ENCODE measurements at places on chromosomes 6 and 20. TPM values are rescaled to one million over a fixed set of nuclear protein-coding genes. Genes with fewer than 3 reads are reported as not detected.

GRCh38 chr20:49278818-49279676, 1.2 kb upstream of the ZNFX1 start:
- no peak for DNase-seq

DNA sequence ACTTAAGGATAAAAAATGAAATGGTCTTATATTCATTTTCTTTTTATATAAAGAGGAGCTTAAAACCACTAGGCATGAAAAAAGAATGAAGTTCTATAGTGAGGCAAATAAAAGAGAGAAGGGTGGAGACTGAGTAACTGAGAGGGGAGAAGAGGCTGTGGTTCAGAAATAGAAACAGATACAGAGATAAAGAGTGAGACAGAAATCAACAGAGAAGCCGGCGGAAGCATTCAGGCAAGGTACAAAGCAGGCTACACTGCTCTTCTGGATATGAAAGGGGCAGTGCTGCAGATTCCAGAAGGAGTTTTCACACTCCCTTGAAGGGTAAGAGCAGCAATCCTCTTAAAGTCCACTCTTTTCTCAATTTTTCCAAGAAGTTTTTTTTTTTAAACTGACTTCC, 29.9 kb downstream of the NFATC2 start:
- DNase-seq = no peak

DNA sequence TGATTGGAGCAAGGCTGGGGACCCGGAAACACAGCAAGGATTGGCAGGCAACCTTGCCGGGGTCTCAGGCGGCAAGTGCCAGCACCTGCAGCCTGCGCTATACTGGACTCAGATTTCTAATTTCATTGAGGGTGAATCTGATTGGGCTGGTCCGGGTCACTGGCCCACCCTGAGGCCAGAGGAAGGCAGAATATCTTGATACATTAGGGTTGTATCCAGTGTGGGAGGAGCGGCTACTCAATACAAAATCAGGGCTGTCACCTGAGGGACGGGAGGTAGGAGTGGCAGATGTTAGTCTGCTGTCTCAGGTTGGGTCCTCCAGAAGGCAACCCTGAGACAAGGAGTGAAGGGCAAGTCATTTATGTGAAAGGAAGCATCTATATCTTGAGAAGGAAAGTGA, 40.7 kb downstream of the BFSP1 start:
- no peak for DNase-seq

DNA sequence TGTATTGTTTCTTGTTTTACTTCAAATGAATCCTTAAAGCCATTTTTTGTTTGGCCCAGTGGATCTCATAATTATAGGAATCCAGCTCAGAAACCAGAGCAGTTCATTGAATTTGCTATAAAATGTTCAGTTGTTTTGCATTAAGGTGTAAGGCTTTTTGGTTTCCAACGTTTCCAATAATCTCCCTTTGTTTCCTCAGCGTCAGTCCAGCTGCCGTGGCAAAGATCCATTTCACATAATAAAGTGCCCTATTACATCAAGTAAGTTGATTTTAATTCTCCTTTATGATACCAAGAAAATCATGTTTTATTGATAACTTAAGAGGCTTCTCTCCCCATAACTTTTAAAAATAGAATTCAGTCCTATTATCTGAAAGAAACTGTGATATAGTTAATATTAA, 472.6 kb downstream of the UTRN start:
- DNase-seq = no peak

DNA sequence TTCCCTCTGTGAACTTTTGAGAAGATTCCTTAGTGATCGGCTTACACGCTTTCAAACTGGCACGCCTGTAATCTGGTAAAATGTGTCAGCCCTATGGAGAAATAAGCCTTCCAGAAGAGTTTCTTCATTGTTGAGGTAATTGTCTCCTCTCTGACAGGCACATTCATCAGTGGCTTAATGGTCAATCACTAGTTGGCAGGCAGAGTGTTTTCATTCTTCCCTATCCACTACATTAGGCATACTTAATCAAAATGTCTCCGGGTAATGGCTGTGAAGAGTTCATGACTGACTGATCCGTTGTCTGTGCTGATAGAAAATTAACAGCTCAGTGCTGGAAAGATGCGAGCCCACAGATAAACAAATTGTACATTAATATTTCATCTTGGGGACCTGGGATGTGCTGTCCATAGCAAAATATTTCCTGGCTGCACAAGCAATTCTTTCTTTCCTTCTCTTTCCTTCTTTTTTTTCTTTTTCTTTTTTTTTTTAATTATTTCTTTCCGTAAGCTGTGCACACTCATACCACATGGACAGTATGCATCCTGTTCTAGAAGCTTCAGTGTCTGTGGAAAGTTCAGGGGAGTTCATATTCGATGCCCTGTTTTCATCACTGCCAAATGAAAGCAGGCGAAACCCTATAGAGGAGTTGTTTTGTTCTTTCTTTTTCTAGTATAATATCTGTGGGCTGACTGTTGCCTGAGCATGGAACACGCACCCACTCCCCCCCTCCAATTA, 31.4 kb downstream of the TSHZ2 start:
- DNase-seq = no peak

- no peak for DNase-seq
Measured at GRCh38 chr6:114524081-114524480, 181.3 kb upstream of the HS3ST5 start.

GRCh38 chr20:24135781-24136180, 147.2 kb upstream of the GGTLC1 start:
- DNase-seq = no peak

GRCh38 chr6:10411131-10411970, 3.5 kb downstream of the TFAP2A start:
- no peak for DNase-seq

- no peak for DNase-seq
Measured at GRCh38 chr6:21610341-21610740, 16.8 kb downstream of the SOX4 start.

- no peak for DNase-seq
Measured at GRCh38 chr6:134730013-134730412, 219.9 kb downstream of the ALDH8A1 start.

- DNase-seq = no peak
Measured at GRCh38 chr6:137759624-137760023, 107.4 kb upstream of the TNFAIP3 start.

- no peak for DNase-seq
Measured at GRCh38 chr6:33689879-33690278, 21.6 kb downstream of the UQCC2 start.

DNA sequence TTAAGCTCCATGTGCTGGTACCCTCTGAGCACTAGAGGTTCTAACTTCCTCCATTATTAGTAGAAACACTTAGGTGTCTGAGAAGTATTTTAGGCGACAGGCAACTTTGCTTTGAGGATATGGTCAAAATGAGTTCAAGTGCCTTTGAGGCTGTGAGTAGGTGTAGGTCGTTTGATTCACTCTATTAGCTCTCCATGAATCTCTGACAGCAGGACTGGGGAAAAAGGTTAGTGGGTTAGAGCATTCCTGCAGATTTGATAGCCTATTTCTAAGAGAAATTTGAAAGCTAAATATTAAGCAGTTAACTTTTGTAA, 45.9 kb downstream of the IGF2R start:
- no peak for DNase-seq

GRCh38 chr6:14455427-14455826, 337.9 kb downstream of the CD83 start:
- no peak for DNase-seq

- no peak for DNase-seq
Measured at GRCh38 chr6:105808571-105808970, 277.6 kb upstream of the PRDM1 start.

The PPDPF gene
- 256 TPM for total RNA-seq

The KCNG1 gene
- 61.5 TPM for total RNA-seq

The CDYL gene
- total RNA-seq = 38.4 TPM

The CRISP3 gene
- total RNA-seq = not detected
